ENCODE measurements at places on chromosomes 1 and 21.

GRCh38 chr21:41885341-41886024 is 6.3 kb upstream of the PRDM15 start:
- DNase-seq = no peak

GRCh38 chr1:245156736-245157505 is 2.1 kb downstream of the KIF26B start:
- no peak for DNase-seq

- DNase-seq = no peak
Measured at GRCh38 chr1:206912445-206913095, 9.2 kb downstream of the FCMR start.

DNA sequence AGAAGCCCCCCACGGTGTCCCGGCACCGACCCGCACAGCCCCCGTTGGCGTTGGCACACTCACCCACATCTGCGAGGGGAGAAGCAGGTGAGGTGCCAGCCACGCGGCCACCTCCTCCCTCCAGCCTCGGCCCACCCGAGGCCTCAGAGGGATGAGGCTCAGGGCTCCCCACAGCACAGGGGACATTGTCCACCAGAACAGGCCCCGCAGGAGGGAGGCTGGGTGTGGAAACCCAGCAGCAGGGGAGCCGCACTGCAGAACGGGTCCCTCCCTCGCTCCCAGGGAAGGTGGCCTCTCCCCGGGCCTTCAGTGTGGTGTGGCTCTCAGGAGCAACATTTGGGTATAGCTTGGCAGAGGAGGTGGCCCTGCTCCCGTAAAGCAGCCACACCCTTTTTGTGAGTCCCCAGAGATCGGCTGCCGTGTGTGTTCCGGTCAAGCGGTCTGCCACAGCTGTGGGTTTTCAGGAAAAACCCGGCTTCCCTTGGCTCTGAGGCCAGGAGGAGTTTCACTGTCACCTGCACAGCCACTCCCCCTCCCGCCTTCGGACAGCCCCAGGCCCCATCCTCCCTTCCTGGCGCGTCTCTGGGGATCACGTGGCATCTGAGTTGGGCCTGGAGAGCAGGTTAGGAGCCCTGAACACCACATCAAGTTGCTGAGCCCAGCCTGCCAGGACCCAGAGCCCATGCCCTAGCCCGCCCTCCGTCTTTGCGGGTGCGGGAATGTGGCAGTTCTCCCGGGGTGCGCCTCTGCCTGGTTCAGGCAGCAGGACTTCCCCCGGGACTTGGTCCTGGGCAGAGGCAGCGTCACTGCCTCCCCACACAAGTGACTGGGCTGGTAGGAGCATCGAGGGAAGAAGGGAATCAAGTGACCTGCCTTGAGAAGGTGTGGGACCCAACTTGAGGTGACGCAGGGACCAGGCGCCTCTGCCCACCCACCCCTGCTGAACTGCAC is 64.0 kb downstream of the MEGF6 start:
- DNase-seq = no peak

DNA sequence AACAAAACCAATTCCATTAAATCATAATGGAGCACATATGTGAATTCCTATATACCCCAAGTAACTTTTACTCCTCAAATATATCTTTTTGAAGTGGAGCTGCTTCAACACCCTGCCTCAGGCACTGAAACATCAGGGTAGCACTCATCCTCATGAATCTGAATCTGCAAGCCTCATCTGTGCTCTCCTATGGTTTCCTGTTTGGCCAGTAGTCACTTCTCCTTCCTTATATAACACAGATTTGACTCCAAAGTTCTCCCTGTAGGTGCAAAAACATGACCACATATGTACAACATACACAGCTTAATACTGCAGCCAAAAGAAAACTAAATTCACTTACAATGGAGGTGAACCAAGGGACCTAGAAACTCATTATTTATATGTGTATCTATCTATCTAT is 7.2 kb downstream of the TRIT1 start:
- DNase-seq = no peak

DNA sequence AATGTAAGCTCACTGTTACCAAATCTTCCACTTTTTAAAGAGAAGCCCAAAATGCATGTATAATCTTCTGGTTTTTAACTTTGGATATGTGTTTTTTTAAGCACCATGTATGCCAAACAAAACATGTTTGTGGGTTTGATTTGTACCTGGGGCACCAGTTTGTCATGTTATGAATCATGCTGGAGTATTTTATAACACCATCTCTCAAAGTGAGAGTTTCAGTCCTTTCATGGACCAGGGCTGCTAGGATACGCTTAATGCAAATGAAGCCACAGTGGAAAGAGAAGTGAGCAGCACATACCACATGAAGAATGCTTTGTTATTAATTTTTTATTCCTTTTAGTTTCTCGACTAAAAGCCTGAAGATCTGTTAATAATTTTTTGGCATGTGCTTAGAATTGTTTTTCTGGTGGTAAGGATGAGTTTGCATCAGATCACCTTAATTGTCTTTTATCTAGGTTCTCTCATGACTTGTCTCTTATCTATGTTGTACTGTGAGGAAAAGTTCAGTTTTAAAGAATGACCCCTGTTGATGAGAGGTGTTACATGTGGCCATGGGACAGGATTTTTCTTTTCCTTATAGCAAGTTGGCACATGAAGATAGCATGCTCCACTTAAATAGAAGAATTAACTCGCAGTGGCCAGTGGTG is 2.0 kb upstream of the RABGAP1L start:
- no peak for DNase-seq

GRCh38 chr1:45230537-45230936 is 24.1 kb upstream of the ZSWIM5 start:
- no peak for DNase-seq

DNA sequence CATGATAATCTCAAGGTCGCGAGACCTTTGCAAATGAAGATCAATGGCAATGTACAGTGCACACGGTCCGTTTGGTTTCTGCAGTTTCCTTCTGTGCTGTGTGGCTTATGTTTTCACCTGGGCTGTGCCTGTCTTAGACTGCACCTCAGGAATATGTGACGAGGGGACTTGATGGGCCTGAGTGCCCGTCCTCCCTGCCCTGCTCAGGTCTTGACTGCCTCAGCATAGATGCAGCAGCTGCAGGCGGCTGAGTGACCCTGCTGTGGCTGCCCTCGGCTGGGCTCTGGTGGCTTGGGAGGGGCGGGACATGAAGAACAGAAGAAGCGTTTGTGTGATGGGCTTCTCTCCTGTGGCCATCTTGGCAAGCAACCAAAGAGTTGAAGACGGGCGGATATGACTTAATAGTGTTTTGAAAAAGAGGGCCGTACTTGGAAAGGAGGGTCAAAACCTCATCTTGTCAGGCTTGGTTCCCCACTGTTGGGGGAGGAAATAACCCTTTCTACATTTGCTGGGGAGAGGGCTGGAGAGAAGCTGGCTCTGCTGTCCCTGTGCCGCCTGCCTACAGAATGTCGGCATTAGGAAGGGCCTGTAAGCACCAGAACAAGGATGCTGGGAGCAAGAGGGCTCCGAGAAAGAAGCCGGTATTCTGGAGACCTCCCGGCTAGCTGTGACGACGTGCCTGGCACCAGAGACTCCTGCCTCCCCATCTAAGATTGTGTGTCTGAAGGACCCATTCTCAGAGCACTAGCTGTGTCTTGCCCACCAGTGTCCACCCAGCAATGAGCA is 7.1 kb downstream of the MYBPHL start:
- no peak for DNase-seq

DNA sequence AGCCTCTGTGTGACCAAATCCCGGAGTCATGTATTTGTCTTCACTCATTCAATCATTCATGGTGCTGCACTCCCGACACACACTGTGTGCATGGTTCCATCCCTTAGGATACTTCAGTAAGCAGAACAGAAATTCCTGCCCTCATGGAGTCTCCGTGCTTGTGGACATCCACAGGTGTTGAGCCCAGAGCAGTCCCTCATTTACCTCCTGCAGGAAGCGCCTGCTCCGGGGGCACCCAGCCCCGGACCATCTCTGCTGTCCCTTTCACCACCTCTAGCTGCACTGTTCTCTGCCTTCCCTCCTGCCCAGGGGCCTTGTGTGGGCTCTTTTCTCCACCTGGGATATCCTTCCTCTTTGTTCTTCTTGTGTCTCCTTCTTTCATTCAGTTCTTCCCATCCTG is 9.5 kb upstream of the ZBTB21 start:
- no peak for DNase-seq

DNA sequence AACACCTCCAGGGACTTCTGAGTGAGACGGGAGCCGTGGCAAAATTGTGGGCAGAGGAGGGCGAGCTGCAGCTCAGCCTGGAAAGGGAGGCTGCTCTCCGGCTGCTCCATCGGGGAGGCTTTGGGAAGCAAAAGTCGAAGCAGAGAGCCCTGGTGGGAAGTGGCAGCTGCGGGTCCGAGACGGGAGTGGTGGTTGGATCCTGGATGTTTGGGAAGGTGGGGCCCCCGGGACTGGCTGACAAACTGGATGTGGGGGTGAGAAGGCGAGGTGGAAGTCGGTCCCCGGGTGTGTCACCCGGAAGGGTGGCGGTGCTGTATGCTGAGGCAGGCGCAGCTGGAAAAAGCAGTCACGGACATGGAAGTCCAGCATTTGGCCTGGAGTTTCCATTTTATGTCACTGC is 52.1 kb downstream of the KCNAB2 start:
- DNase-seq = no peak

GRCh38 chr1:216437603-216438002 is 14.4 kb upstream of the USH2A start:
- DNase-seq = no peak

GRCh38 chr1:76496871-76497270 is 370.4 kb upstream of the ST6GALNAC5 start:
- no peak for DNase-seq

- no peak for DNase-seq
Measured at GRCh38 chr1:209405183-209405814, 178.2 kb upstream of the CAMK1G start.

GRCh38 chr1:177427811-177428210 is 257.1 kb downstream of the BRINP2 start:
- no peak for DNase-seq

GRCh38 chr1:86138746-86139145 is 17.8 kb downstream of the COL24A1 start:
- no peak for DNase-seq

DNA sequence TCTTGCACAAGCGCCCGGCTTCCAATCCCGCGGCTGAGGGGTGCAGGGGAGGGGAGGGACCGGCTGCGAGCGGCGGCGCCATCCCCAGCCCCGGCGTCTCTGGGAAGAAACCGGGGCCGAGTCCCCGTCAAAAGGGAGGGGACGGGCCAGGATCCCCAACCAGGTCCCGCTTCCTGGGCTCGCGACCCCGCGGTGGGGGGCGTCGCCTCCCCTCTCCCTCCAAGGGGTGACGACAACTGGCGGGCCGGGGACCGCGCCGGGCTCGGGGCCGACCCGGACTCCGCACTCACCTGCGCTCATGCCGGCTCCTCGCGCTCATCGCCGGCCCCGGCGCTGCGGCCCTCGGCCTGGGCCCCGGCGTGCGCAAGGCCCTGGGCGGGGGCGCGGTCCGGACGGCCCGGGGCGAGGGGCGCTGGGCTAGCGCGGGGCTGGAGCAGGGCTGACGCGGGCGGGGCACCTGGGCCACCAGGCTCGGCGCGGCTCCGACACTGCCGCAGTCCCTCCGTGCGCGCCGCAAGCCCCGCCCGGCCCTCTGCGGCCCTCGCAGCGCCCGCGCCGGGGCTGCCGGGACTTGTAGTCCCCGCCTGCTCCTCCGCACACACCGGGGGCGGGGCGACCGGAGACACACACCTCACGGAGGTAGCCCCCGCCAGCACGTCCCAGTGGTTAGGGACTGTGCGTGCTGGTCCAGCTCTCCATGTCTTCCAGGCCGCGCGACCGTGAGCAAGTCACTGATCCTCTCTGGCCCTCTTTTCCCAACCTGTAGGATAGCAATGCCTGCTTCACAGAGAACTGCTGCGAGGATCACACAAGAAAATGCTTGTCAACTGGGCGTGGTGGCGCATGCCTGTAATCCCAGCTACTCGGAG is at the start of gene ATP13A2:
Gene ATP13A2, minus strand, starts transcription at position 490 of the 869 bp plus-strand sequence. Its CDS starts 190 bp downstream, at position 300.
- DNase-seq = peak; percentile 76

- no peak for DNase-seq
Measured at GRCh38 chr1:151475175-151475574, 15.9 kb upstream of the POGZ start.

- no peak for DNase-seq
Measured at GRCh38 chr1:4699376-4700301, 45.2 kb downstream of the AJAP1 start.
